ENCODE measurements at places on chromosomes 12 and 14. TPM values are rescaled to one million over a fixed set of nuclear protein-coding genes. Genes with fewer than 3 reads are reported as not detected.

Gene MSRB3
- 4.5 TPM for total RNA-seq

Gene MYO1A
- total RNA-seq: not detected

Gene JAG2
- 57.1 TPM for total RNA-seq

DNA sequence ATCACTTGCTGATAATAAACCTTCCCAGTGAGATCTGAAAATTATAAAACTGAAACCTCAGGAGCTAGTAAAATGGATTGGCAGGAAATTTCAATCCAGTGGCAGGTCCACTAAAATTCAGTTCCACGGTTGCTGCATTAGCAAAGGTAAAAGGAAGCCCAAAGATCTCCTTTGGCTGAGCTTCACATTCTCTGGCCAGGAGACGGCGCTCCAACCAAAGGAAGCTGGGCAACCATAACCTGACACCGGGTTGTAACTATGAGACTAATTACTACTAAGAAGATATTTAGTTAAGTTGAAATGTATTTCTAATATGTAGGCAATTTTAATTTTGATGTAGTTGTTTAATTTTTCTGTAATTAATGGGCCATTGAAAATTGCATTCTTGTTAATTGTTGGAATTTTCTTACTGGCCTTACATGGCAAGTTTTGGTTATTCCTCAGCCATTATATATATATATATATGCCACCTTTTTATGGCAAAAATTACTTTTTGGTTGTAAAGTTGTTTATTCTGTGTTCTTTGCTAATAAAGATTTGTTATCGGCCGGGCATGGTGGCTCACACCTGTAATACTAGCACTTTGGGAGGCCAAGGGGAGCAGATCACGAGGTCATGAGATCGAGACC is 17.0 kb downstream of the OR8S1 start:
- DNase-seq: peak; percentile 63

GRCh38 chr12:118783703-118784102 is 197.6 kb upstream of the SRRM4 start:
- DNase-seq: no peak

DNA sequence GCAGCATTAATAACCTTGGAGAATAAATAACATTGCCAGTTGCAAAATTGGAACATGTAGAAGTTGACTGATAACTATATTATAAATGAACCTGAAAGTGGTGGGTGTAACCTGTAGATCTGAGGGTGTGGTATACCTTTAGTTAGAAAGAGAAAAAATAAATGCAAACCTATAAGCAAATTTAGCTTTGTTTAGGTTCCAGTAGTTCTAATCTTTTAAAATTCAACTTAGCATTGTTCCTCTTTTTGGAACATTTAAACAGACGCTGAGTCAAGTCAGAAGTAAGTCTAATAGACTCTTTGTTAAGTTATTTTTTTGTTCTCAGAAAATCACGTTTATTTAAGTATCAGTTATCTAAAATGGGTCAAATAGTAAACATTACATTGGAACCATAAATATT is 120.0 kb downstream of the DNAI7 start:
- DNase-seq: no peak

Gene TRIM9
- 2.6 TPM for total RNA-seq

GRCh38 chr14:55450987-55451386 is 10.6 kb upstream of the TBPL2 start:
- no peak for DNase-seq

DNA sequence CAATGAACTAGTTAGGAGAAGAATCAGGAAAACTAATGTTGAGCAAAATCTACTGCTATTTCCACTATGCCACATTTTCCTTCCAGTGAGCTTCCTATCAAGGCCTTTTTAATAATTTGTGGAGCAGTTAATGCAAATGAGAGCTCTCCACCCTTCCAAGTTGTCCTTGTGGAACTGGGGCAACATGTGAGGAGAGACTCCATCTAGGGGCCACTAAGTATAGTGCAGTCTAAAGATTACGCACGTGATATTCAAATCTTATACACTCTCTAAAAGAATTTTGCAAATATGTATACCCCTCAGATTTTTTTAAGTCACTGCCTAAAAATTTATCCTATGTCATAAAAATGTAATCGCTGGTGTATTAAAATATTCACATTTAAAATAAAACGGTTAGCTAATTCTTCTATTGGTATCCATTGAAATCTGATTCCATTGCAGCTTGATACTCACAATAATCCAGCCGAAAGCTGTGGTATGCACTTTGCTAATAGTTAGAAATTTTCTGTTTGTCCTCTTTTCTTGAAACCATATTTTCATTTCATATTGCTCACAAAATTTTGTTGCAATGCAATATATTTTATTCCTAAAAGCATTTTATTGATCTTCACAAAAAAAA is 100.1 kb downstream of the PAH start:
- DNase-seq: peak; percentile 51

GRCh38 chr12:31849090-31849687 is 110.0 kb upstream of the RESF1 start:
- peak; percentile 47 for DNase-seq

DNA sequence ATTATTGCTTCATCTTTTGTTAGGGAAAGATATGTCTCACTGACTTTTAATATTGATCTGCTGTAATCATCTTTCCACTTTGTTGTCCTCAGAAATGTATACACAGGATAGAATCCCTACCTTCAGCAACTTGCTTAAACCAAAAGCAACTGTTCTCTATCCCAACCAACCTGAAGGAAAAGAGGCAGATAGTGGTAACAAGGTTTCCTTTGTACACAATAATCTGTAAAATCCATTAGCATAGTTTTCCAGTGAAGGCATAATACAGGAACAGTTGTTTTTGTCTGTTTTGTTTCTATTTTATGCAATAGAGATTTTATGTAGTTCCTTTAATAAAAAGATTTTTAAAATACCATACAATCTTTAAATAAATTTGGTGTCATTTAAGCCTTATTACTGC is 170.5 kb downstream of the PIK3C2G start:
- no peak for DNase-seq

DNA sequence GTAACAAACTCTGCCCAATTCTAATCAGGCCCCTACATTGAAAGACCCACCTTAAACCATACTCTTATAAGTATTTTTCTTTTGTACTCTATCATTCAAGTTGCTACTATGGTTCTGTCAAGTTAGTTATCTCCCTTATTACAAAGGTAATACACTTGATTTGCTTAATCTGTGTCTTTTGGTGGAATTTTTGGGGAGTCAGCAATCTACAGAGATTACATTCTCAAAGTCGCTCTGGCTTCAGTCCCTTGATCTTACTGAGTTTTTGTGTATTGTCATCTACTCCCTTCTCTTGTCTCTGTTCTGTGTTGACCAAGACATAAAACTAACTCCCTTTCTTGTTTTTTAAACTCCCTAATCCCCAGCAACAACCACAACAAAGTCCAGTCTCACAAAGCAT is 353.1 kb downstream of the LRIG3 start:
- DNase-seq: no peak

DNA sequence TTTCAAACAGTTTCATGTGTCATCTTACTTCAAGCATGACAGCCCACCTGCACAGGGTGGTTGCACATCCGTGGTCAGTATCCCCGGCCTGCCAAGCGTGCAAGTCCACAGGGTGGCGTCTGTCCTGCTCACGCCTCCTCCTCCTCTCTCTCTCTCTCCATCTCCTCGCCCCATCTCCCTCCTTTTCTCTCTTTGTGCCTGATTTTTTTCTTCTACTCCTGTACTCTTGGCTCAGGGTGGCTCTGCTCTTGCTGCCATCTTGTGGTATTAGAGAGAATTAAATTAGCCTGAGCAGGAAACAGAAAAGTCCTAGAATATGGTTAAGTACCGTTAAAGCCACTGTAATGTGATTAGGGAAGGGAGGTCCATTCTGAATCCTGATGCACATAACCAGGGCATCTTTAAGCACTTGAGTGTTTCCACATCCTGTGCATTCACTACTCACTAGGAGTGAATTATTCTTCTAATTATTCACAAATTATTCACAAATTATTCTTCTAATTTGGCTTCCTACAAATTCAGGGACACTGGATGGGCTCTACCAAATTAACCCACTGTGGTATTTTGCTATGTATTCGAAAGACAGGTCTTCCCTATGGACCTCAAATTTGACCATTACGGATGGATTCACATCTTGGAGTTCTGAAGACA is 25.5 kb upstream of the DTX1 start:
- peak; percentile 86 for DNase-seq

DNA sequence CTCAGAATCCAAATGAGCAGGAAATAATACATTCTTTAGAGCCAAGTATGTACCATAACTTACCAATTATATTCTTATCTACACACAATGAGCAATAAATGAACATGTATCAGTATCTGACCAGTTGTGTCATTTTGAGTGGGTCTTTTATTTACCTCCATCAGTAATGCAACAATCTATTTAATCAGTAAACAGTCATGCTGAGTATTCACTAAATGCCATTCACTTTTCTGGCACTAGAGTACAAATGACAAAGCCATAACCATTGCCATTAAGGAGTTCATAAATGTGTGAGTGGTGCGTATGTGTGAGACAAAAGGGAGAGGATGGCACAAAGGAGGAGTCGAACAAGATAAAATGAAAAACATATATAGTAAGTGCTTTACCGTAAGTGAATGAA is 1.5 kb upstream of the STRAP start:
- DNase-seq: peak; percentile 10

GRCh38 chr14:49203676-49204075 is 382.5 kb downstream of the RPS29 start:
- no peak for DNase-seq

Gene KRT78
- total RNA-seq: 0.15 TPM

Gene PIANP
- total RNA-seq: not detected

GRCh38 chr14:105061428-105062047 is 3.7 kb downstream of the GPR132 start:
- DNase-seq: no peak

DNA sequence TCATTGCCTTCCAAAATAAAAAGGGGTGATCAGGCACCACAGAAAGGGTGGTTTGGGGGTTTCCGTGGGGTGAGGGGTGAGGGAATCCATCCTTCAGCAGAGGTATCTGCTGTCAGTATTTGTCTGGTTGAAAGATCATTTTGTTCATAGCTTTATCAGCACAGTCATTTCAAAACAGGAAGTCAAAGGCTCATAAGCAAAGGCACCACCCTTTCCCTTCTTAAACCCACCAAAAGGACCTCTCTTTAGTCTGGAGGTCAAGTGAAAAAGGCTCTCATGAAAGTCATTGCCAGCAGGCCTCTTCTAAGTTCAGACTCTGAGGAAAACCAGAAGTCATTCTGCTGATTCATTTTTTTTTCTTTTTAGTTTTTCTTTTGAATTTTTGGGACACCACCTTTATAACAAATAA is 6.2 kb downstream of the CHST11 start:
- DNase-seq: no peak

Gene KLHL33
- 0.17 TPM for total RNA-seq

- peak; percentile 82 for DNase-seq
Observed at GRCh38 chr12:52496590-52497071, 3.6 kb upstream of the KRT6A start.

GRCh38 chr12:116226026-116226425 is 51.5 kb downstream of the MED13L start:
- no peak for DNase-seq

DNA sequence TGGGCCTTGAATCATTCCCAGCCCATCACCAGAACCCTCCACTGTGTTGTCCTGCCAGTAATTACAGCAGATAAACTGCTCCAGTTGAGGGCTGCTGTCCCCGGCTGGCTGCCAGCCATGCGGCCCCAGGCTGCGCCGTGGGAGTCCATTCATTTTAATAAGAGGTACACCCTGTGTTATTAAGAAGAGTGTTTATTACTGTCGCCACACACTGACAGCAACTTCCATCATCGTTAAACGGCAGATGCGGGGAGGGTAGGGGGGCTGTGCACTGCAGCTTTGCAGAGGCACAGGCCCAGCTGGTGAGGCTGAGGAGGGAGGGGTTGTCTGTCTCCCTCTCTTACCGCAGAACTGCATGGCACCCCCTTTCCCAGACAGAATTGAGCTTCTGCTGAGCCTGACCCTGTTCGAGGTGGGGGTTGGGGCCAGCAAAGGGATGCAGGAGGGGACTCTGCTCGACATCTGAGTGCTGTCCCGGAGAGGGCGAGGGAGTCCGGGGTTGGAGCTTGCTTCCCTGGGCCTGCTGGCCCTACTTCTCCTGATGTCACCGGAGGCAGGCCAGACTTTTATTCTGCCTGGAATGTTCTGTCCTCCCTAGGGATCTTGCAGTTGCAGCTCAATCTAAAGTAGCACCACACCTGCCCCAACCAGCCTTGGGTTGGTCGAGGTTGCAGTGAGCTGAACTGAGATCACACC is 33.8 kb upstream of the GPATCH2L start:
- DNase-seq: no peak

Gene KRT75
- 38.5 TPM for total RNA-seq

Gene AICDA
- not detected for total RNA-seq

Gene LRRC9
- not detected for total RNA-seq

Gene ERP27
- total RNA-seq: not detected

GRCh38 chr12:588646-589045 is 74.6 kb downstream of the NINJ2 start:
- DNase-seq: no peak

GRCh38 chr12:99861731-99862130 is 123.0 kb downstream of the ANKS1B start:
- DNase-seq: no peak

DNA sequence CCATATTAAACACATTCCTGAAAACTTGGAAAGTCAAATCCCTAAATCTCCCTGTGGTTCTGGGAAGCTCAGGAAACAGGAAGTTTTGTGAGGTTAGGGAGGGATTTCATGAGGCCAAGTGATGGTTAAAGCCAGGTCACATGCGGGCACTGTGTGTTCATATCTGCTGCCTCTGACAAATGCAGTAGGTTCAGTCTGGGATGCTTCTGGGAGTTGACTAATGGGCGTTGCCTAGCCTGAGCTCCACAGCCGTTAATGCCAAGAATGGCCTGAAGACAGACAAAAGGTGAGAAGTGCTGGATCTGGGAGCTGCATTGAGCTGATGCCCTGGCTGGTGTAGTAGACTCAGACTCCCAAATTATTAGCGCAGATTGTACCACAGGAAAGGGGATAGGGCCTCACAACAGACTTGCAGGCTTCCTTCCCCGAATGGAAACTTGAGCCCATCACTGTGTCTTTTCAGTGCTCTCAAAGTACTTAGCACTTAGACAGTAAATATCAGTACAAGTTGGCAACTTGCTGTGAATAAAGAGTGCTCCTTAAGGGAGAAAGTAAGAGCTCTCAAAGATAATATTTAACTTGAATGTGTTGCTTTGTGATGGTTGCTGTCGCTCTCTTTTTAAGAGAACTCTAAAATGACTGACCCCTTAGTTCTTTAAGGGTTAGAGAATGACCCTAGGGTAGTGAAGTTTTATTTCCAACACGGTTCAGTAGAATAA is 17.3 kb downstream of the GSG1 start:
- no peak for DNase-seq

DNA sequence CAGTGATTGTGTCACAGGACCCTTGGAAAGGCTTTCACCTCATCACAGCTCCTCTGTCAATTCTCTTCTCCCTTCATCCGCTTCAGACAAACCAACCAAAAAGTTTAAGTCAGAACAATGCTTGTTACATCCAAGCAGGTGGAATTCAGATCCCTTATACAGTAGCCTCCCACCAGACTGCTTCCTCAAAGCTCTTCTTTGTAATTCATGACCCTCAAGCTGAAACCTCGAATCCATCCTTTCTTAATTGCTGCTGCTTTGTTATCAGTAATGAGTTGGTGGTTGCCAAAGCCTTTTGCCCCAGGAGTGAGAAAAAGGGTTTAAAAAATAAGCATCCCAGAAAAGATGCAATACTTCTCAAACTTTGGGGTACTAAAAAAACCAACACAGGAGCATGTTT is 9.5 kb downstream of the BEST3 start:
- no peak for DNase-seq

- DNase-seq: no peak
Observed at GRCh38 chr12:1356285-1356684, 238.1 kb downstream of the FBXL14 start.

- peak; percentile 54 for DNase-seq
Observed at GRCh38 chr14:51535443-51536044, 116.2 kb upstream of the FRMD6 start.

Measured in PC-3 (cell line).